Cortex of kidney (tissue), 1 donor: ENCODE measurements at places on chromosomes 11 and 22.

- DNase-seq, result no peak
These were observed 7.0 kb downstream of the TNNI2 start for GRCh38 chr11:1845561-1846452.

- DNase-seq, result no peak
These were observed 534.5 kb downstream of the LRRC4C start for GRCh38 chr11:40924915-40925314.

DNA sequence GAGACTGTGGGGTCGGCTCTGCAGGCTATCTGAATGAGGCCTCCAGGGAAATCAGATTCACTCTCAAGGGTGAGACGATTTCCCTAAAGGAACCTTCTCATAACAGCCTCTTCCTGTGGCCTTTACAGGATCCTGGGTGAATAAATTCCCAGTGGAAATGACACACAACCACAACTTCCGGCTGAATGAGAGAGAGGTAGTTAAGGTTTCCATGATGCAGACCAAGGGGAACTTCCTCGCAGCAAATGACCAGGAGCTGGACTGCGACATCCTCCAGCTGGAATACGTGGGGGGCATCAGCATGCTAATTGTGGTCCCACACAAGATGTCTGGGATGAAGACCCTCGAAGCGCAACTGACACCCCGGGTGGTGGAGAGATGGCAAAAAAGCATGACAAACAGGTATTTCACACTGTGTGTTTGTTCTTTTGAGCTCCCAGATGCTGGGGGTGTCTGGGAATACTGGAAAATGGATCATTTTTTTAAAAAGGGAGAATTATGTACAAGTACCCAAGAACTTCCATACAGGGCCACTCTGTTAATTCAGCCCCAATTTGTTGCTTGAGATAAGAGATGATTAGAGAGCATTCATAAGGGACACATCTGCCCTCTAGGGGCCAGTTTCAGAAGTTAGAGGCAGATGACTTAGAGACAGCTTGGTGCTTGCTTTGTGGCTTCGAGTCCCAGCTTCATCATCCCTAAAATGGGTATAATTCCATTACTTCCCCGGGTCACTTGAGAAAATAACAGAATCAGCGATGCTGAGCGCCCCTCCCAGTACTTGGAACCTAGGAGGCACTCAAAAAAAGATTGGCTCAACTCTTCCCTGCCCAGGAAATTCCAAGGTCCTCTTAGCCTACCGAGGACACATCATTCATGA, 10.2 kb downstream of the SERPIND1 start:
- DNase-seq, result no peak

DNA sequence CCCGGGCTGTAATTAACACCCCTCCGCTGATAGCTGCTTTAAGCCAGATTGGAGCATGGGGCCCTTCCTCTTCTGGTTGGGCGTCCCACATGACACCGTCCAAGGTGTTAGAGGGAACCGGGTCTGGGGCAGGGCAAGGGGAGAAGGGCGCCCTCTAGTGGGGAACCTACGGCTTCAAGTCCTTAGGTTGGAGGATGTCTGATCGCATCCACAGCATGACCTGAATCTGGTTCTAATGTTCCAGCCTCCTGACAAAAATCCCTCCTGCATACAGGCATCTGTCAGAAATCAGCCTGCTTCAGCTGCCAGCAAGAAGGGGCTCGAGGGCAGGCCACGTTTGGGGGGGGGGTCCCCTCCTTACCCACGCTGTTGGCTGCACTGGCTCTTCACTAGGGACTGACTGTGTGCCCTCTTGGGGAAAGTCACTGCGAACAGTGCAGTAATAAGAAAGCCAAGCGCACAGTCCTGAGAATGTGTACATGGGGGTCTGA, 94.2 kb upstream of the TBCEL start:
- no peak for DNase-seq

DNA sequence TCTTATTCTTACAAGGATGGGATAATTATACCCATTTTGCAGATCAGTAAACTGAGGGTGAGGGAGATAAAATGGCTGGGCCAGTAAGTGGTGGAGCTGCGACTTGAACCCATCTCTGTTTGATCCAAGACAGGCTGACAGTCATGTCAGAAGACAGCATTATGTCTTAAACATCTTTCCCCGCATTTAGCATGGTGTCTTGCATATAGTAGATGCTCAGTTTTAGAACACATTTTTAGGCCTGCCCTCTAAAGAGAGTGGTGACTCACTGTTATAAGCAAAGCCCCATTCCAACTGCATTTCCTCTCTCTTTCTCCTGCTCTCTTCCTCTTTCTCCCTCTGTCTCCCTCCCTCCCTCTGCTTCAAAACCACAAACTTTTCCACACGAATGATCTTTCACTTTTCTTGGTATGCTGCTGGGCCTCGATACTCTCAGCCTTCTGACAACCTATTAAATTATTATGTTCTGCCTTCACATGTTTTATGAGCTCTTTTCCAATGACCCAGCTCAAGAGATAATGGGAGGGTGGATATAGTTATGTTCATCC, 25.2 kb downstream of the CWC15 start:
- no peak for DNase-seq

DNA sequence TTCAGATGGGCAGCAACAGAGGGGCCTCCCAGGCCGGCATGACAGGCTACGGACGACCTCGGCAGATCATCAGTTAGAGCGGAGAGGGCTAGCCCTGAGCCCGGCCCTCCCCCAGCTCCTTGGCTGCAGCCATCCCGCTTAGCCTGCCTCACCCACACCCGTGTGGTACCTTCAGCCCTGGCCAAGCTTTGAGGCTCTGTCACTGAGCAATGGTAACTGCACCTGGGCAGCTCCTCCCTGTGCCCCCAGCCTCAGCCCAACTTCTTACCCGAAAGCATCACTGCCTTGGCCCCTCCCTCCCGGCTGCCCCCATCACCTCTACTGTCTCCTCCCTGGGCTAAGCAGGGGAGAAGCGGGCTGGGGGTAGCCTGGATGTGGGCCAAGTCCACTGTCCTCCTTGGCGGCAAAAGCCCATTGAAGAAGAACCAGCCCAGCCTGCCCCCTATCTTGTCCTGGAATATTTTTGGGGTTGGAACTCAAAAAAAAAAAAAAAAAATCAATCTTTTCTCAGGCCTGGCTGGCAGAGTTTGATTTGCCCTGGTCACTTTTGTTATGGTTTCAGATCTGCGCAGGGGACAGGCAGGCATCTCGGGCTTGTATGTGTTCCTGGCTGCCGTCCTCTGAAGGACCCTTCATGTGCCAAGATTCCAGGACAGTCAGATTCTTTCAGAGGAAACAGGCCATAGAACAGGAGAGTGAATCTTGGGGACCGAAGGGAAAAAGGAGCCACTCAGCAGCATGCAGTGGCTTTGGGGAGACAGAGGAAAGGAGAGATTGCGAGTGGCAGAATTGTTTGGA, 5.3 kb downstream of the TAGLN start:
- DNase-seq, result no peak

- DNase-seq, result no peak
These were observed 1.5 kb downstream of the TMEM121B start for GRCh38 chr22:17119481-17120202.

- DNase-seq, result no peak
These were observed 132.9 kb downstream of the COMMD9 start for GRCh38 chr11:36156161-36156816.

DNA sequence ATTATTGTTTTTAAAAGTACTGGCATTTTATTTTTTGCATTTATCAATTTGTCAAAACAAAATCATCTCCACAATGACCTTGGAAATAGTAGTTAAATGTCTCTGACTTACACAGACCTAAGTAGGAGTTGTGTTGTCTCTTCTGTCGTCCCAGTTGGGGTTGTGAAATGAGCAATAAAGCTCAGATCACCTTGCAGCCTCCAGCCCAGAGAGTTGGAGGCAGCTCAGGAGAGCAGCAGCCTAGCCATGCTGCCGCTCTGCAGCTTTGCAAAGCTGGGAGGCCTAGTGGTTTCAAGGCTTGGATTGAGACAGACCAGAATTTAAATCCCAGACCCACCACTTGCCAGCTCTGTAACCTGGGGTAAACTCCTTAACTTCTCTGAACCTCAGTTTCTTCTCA, 65.2 kb upstream of the CRYBB3 start:
- no peak for DNase-seq

- no peak for DNase-seq
These were observed 18.0 kb upstream of the ARHGAP32 start for GRCh38 chr11:129209891-129210830.

- no peak for DNase-seq
These were observed 512.0 kb downstream of the OPCML start for GRCh38 chr11:133020372-133020714.

GRCh38 chr11:126426106-126426505, 70.6 kb downstream of the ST3GAL4 start:
- no peak for DNase-seq

- no peak for DNase-seq
These were observed 6.5 kb downstream of the DGAT2 start for GRCh38 chr11:75775056-75775455.

DNA sequence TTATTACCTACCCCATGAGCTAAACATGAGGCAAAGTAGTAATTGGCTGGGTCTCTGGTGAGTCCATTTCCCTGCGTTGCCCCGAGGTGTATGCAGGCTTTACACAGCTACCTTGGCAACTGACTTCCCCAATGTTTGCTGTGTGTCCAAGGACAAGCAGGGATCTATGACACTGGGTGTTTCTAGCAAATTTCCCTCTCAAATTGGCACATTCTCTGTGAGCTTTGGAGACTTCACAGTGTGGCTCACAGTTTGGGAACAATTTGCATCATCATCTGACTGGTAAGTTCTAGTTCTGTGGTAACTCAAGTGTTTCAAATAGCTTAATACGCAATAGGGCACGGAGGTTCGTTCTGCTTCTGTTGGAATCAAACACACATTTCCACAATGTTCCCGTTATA, 12.5 kb downstream of the NNMT start:
- DNase-seq, result no peak

DNA sequence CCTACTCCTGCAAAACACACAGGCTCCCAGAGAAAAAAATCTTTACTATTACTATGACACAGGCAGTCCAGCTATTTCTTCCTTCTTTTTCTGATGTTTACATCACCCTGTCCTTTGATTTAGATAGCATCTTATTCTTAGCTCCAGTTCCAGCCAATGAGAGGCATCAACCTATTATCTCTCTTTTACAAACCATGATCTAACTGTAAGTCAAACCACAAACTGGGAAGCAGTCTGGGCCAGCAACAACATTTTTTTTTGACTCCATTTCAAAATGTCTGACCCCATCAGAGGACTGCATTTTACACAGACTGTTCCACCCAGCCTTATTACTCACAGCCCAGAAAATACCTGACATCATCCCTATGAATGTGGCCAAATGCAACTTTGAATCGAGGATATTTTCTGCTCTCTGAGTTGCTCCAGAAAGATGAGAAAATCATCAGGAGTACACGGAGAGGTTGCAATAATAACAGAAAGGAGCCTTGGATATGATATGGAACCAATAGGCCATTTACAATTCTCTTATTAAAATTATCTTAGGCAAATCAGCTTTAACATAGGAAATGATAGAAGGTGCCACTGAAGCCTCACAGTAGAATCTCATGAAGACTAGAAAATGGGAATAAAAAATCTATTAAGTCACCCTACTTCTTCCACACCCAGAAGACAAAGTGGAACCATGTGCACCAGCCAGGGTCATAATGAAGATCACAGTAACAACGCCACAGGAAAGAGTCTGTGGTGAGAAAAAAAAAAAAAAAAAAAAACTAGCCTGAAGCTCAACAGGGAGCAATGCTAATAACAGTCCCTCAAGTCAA, 21.2 kb downstream of the TBRG1 start:
- DNase-seq, result no peak

GRCh38 chr11:1481483-1481825, 5.1 kb downstream of the MOB2 start:
- no peak for DNase-seq

DNA sequence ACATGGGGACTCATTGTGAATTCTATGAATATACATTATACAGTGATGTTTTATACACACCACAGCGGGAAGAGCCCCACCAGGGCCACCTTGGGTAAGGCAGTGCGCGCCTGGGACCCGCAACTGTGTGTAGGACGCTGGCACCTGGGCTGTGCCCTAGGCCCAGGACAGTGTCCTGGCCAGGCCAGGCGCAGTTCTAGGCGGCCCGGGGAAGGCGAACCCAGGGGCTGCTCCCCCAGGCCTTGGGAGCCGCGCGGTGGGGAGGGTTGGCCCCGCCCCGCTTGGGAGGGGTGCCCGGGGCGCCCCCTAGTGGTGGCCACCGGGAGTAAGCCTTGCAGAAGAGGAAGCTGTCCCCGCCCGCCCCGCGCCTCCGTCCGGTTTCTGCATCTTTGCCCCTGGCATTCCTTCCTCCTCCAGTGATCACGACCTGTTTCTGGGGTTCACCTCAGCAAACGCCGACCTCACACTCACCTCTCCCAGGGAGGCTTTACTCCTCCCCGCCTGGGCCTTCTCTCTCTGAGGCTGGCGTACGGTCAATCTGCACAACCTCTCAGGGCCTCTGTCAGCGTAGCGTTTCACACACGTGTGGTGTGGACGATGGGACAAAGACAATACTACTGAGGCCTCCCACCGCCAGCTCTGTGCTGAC, 9.5 kb upstream of the EHD1 start:
- no peak for DNase-seq

DNA sequence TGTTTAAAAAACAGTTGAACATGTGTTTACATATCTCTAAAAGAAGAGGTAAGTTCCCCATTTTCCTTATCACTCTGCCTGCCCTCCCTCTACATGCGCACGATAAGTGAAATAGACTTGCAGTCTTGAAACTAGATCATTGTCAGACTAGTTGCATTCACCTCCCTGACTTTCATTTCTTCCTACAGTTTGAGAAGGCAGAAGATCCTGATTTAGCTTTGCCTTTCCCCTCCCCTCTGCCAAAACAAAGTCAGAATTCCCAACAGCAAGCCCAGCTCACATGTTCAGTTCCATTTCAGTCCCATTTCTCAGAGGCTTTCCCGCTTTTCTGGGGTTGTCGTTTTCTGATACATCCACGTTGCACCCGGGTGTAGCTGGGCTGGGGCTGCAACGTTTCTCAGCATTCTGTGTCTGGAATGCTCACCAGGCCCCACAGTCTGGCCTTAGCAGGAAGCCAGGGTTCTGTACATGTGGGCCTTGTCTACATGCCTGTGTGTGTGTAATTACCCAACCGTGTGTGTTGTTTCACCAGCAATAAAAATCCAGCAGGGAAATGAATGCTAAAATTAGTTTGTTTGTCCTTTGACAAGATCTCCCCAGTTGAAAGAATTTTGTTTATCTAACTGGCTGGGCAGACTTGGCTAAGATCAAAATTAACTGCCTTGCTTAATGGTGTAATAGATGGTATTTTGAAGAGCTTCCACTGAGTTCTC, 179.2 kb downstream of the DBX1 start:
- DNase-seq, result no peak
